ENCODE measurements at places on chromosomes 4 and X. TPM values are rescaled to one million over a fixed set of nuclear protein-coding genes. Genes with fewer than 3 reads are reported as not detected.

The TMPRSS11E gene
- total RNA-seq: not detected

The TAF7L gene
- not detected for total RNA-seq

The TRPC3 gene
- 2.3 TPM for total RNA-seq

The CCDC120 gene
- total RNA-seq: 0.31 TPM

The MUC7 gene
- total RNA-seq: not detected

The DUX4 gene
- not detected for total RNA-seq

The TIGD4 gene
- 0.16 TPM for total RNA-seq

The ADRA2C gene
- total RNA-seq: 1.7 TPM

The NXT2 gene
- 22.0 TPM for total RNA-seq

The FAM47E gene
- total RNA-seq: 3.9 TPM

The TSR2 gene
- 21.5 TPM for total RNA-seq

The MSX1 gene
- total RNA-seq: 10.0 TPM

The GAGE2A gene
- total RNA-seq: not detected

The TEX13A gene
- not detected for total RNA-seq

The SAGE1 gene
- not detected for total RNA-seq

The CT45A5 gene
- 0.50 TPM for total RNA-seq

The FHIP1A gene
- 5.5 TPM for total RNA-seq

The NAP1L5 gene
- not detected for total RNA-seq

The SPANXA2 gene
- 223 TPM for total RNA-seq

The DCK gene
- 38.2 TPM for total RNA-seq

The SSX4B gene
- not detected for total RNA-seq

The FAM47A gene
- not detected for total RNA-seq

The ZNF185 gene
- 0.62 TPM for total RNA-seq

The MAP7D2 gene
- 0.45 TPM for total RNA-seq

The FAM50A gene
- 63.0 TPM for total RNA-seq

The KIF4A gene
- 37.5 TPM for total RNA-seq

The CSAG1 gene
- total RNA-seq: 2.9 TPM

The IL9R gene
- total RNA-seq: not detected

The EIF4E gene
- 242 TPM for total RNA-seq

The GPAT3 gene
- total RNA-seq: 65.1 TPM

The CT45A1 gene
- not detected for total RNA-seq

The ADGRG4 gene
- total RNA-seq: not detected

The S100P gene
- 0.21 TPM for total RNA-seq

The PCDH18 gene
- 106 TPM for total RNA-seq

The COX7B gene
- total RNA-seq: 763 TPM

The SORCS2 gene
- 0.02 TPM for total RNA-seq

The FAM149A gene
- 1.4 TPM for total RNA-seq

The UGT2B15 gene
- not detected for total RNA-seq

The CNKSR2 gene
- 6.0 TPM for total RNA-seq

The MAGEE2 gene
- not detected for total RNA-seq

The RAB9A gene
- 159 TPM for total RNA-seq

The PRICKLE3 gene
- 6.8 TPM for total RNA-seq

The KLHL13 gene
- 9.8 TPM for total RNA-seq

The USP17L28 gene
- not detected for total RNA-seq

The ADH5 gene
- total RNA-seq: 221 TPM

The NXF2B gene
- not detected for total RNA-seq

The ADH6 gene
- total RNA-seq: not detected

The IBSP gene
- not detected for total RNA-seq

The FGA gene
- not detected for total RNA-seq

The TCP11X2 gene
- total RNA-seq: not detected

The RAB33A gene
- total RNA-seq: not detected

The ZCCHC18 gene
- 2.1 TPM for total RNA-seq

The UGT2B17 gene
- total RNA-seq: not detected

The MAGEA2 gene
- 15.8 TPM for total RNA-seq

The GAGE13 gene
- total RNA-seq: not detected

The PRDM5 gene
- 11.7 TPM for total RNA-seq
